CD4-positive, alpha-beta T cell treated with Interleukin-4 for 4 hours (primary cell): ENCODE measurements at places on chromosomes 1 and 21.

GRCh38 chr1:214107322-214108096, 119.7 kb downstream of the PROX1 start:
- no peak for DNase-seq

DNA sequence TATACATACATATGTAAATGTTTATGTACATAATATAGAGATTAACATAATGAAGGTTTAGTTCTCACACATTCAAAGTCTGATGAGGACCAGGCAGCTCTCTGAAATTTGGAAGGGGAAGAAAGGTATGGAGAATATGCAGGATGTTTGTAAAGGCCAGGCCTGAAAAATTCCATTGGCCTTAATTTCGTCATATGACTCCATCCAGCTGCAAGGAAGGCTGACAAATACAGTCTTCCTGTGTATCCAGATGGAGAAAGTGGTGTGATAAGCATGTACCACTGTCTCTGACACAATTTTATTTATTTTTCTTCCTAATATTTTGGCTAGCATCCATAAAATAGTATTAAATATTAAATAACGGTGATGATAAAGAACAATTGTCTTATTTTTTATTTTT, 6.3 kb upstream of the SGIP1 start:
- DNase-seq, result no peak

GRCh38 chr1:32998997-32999396, 34.4 kb upstream of the RNF19B start:
- no peak for DNase-seq

DNA sequence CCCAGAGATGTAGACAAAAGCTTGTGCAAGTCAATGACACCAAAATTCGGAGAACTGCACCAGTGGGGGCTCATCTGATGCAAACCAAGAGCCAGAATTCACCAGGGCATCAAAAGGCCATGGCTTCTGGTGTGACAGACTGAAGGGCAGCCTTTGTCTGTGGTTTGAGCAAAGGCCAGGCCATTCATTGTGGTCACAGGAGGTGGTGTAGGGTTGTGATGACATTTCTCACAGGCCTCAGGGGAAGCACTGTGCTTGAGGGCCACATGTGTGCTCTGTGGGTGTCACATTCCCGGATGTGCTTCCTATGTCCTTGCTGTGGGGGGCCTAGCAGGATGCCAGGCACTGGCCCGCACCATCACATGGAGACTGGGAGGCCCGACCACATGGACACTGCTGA, 22.5 kb upstream of the KCNE1 start:
- no peak for DNase-seq

GRCh38 chr1:65398083-65398482, 22.4 kb upstream of the LEPR start:
- no peak for DNase-seq

DNA sequence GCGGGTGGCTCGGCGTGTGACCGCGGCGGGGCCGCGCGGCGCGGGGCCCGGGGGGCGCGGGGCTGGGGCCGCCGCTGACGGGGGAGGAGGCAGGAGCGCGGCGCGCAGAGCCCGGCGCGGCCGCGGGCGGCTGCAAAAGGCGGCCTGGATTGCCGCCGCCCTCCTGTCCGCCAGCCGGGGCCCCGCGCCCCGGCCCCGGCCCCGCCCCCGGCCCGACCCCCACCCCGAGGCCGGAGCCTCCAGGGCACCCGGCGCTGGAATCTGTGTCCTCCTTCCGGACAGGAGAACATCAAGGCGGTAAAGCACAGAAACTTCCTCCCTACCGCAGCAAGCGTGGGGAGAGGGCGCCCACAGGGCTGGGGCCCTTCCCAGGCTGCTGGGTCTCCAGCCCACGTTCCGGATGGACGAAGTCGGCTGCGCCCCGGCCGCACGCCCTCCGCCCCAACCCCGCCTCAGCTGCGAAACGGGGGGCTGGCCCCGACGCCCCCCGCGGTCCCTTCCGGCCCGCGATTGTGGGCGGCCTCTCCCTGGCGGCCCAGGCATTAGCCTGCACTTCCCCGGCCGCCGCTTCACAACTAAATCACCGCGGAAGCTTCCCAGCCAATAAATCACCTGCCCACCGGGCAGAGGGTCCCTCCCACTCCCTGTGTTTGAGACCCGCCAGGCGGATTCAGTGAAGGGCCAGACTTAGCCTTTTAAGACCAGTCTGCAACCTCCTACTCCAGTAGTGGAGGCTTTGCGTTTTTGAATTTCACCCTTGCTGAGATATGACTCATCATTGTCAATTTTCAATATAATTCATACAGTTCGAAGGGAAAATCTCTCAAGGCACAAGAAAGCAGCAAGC, 106.0 kb downstream of the SLC45A1 start:
- peak; percentile 57 for DNase-seq

GRCh38 chr1:109427171-109427467, 871 bp upstream of the PSMA5 start:
- DNase-seq, result no peak

DNA sequence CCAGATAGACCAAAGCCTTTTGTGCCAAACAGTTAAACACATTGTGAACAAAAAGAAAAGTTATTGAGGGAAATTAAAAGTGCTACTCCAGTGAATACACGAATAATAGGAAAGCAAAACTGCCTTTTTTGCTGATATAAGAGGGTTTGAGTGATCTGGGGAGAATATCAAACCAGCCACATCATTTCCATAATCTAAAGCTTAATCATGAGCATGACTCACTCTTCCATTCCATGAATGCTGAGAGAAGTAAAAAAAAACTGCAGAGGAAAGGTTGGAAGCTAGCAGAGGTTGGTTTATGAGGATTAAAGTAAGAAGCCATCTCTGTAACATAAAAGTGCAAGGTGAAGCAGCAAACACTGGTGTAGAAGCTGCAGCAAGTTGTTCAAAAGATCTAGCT, 350.6 kb upstream of the NCAM2 start:
- DNase-seq, result no peak

DNA sequence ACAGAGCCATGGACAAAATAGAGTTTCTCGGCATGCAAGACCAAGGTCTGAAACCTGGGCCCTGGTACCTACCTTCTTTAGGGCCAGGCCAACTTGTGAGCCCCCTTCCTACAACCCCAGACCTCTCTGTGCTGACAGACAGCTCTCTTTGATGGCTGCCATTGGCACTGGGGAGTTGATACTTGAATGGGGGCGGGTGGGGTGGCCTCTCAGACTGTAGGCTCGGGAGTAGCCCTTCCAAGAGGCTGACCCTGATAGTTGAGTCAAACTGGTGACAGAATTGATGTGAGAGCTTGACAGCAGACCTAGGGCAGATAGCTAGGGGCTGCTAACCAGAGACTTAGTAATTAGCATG, 44.7 kb upstream of the PSEN2 start:
- DNase-seq, result no peak

DNA sequence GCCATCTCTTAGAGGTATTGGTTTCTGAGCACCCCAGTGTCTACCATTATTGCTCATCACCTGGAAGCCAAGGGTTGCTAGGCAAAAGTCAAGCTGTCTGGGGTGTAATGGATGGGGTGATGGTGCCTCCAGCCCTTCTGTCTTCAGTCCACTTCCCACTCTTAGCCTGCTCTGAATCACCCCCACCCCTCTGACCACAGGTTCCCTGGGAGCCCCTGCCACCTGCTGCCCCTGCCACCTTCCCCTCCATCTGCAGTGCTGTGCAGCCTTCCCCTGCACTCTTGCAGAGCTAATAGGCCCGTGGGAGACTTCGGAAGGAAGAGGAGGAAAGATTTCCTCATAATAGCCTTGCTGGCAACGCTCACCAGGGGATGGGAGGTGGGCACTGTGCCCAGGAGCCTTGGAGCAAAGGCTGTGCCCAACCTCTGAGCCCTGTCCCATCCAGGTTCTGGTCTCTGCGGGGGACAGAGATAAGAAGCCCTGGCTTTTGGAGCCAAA, 35.5 kb downstream of the CAPN2 start:
- no peak for DNase-seq

DNA sequence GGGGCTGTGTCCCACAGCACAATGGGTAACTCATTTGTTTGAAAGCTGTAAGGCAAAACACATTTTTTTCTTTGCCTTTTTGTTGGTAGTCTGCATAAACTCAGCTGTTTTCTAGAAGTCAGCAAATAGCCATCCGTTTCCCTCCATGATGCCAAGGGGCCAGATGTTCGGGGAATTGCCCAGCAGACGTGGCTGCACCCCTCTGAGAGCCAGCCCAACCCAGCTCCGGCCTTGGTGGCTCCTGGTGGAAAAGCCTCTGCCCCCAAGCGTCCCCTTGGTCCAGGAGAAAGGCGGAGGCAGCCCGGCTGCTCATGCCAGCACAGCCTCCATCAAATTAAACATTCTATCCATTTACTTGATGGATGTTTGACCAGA, 58.4 kb upstream of the ADARB1 start:
- no peak for DNase-seq

DNA sequence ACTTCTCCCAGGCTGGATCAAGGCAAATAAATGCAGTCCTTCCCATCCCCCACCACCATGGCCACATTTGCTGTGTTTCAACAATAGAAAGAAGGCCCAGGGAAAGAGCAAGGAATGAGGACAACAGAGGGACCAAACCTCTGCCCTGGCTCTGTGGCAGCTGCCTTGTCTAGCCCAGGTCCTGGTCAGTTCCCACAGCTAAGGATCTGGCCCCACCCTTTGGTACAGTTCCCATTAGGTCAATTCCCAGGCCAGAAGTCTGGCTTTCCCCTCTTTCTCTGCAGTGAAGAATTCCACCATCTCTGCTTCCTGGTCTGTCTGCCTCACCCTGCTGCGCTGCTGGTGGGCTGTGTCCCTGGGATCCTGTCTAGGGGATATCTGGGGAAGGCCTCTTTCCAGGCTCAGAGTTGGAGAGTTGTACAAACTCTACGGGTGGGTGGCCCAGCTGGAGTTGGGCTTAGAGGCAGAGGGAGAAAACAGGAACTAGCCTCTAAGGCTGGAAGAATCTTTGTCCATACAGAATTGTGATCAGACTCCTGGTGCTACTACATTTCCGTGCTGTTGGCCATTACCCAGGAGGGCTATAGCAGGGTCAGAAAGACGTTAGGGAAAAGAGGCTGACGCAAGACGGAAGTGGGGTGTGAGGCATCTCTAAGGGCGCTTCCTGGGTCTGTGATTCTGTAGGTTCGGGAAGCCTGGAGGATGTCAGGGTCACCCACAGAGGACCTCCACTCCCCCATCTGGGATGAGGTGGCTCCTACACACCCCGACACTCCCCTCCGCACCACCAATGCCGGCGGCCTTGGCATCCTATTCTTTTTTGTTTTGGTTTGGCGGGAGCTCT, 953 bp upstream of the NDUFS2 start:
- DNase-seq, result no peak

DNA sequence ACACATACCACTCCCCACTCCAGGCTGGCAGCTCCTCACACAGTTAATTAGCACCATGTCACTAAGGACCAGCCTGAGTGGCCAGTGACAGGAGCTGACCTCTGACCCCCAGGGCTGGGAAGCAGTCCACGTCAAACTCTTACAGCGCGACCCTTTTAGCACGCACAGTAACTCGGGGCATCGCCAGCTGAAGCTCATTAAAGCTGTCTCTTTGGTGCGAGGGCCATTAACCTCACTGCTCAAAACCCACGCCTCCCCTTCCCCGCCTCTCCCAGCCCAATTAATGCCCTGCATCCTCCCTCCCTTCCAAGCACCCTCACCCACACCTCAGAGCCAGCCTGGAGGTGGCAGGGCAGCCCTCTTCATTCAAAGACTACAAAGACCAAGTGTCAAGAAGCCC, 31.7 kb downstream of the DMAP1 start:
- no peak for DNase-seq

DNA sequence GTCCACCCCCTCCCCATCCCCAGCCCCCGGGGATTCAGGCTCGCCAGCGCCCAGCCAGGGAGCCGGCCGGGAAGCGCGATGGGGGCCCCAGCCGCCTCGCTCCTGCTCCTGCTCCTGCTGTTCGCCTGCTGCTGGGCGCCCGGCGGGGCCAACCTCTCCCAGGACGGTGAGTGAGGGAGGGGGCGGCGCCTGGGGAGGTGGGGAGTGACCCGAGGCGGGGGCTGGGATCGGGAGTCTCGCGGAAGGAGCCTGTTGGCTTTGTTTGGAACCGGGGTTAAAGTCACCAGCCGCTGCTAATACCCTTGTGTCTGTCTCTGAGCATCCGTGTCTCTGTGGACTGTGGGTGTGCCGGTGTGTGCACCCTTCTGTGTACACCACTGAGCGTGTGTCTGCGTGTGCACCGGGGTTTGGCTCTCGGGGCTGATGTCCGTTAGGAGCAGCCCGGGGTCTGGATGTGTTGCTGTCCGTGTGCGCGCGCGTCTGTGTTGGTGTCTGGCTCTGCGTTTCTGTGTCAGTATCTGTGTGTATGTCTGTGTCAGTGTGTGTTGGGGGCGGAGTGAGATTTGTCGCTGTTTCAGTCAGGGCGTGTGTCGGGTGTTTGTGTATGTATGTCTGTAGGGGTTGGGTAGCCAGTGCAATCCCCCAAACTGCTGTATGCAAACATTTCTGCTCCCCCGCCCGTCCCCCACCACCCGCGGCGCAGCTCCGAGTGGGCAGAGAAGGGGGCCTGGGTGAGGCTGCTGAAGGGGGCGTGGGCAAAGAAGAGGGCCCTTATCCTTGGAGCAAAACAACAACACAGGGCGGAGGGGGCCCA, 480 bp downstream of the CADM3 start:
- DNase-seq, result no peak

GRCh38 chr21:44912158-44912473, 8.6 kb downstream of the ITGB2 start:
- DNase-seq, result no peak

GRCh38 chr1:27872802-27873551, 633 bp downstream of the THEMIS2 start:
- no peak for DNase-seq

DNA sequence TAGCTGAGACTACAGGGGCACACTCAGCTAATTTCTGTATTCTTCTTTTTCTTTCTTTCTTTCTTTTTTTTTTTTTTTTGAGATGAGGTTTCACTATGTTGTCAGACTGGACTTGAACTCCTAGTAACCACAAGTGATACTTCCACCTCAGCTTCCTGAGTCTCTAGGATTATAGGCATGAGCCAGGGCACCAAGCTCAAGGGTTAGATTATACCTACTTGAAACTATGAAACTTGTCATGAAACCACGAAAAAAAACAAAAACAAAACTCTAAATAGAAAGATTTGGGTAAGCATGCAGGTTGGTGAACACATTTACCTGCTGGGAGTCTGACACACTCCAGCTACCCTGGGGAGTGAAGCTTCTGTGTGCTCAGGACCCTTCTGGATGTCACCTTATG, 2250.4 kb downstream of the MRPL39 start:
- no peak for DNase-seq

DNA sequence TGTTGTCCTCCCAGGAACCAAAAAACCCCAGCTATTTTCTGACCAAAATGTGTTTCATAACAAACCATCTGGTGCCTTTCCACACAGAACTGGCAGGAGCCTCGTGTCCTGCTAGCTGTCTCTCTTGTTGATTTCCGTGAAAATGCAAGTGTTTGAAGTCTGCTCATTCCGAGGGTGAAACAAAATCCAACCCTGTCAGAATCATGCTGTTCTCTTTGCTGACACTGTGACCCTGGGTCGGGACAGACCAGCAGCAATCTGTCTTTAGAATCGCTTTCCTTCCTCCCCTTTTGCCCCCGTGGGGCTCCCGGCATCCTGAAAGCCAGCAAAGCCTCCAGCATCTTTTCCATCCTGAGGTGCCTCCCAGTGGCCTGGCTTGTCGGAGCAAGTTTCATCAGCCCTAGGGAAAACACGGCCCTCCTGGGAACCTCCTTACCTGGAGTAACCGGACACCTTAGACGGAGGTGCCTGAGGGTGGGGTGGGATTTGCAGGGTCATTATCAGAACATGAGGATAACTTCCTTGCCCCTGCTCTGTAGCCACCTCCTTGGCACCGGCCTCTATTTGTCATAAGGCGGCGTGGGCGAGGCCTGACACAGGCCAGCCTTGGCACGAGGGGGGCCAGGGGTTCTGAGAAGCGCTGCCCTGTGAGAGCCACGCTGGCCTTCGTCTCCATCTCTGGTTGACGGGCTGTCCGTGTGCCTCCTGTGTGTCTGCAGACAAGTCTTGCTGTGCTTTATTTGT, 24.9 kb downstream of the LDLRAP1 start:
- DNase-seq, result no peak

GRCh38 chr1:1004780-1005697, 5.1 kb upstream of the HES4 start:
- no peak for DNase-seq
